Astrocyte (in vitro differentiated cells and primary cell): ENCODE measurements at places on chromosomes 2 and 18. TPM values are rescaled to one million over a fixed set of nuclear protein-coding genes. Genes with fewer than 3 reads are reported as not detected.

GRCh38 chr2:43067254-43068040 is 159.0 kb downstream of the ZFP36L2 start:
- no peak for DNase-seq

- peak; percentile 89 for DNase-seq
Observed at GRCh38 chr18:9824474-9824832, 61.3 kb upstream of the TXNDC2 start.

GRCh38 chr2:217793566-217794132 is 209.1 kb downstream of the TNS1 start:
- no peak for DNase-seq

SIGLEC15 gene
- 0.19 and 0.27 TPM in 2 replicates for total RNA-seq

DNA sequence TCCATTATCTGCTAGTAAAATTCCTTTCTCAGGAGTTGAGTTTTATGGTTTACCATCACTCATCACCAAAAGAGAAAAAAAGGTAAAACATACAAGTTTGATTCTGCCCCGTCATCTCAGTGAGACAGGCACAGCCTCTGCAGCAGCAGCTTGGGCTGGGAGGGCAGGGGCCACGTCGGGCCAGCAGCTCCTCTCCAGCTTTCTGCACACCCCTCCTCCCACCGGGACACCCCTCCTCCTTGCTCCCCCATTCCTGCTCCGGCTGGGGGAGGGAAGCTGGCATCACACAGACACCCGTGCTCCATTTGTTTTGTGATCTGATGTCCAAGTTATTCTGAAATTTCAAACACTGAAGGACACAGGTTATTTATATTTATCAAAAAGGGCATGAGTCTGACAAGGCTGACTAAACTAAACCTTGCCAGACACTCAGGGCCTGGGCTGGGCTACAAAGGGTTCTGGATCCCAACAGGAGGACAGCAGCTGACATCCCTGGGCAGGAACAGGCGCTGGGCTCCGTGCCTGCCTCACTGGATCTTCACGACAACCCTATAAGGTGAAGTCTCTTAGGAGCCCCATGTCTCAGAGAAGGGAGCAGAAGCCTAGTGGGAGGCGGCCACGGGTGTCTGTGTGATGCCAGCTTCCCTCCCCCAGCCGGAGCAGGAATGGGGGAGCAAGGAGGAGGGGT is 71.4 kb downstream of the HDAC4 start:
- DNase-seq: no peak

EVA1A gene
- 19.0 and 28.6 TPM in 2 replicates for total RNA-seq

PLA2R1 gene
- total RNA-seq: 7.1 and 10.5 TPM in 2 replicates

- DNase-seq: no peak
Observed at GRCh38 chr2:105744091-105744908, 412 bp upstream of the NCK2 start.

DNA sequence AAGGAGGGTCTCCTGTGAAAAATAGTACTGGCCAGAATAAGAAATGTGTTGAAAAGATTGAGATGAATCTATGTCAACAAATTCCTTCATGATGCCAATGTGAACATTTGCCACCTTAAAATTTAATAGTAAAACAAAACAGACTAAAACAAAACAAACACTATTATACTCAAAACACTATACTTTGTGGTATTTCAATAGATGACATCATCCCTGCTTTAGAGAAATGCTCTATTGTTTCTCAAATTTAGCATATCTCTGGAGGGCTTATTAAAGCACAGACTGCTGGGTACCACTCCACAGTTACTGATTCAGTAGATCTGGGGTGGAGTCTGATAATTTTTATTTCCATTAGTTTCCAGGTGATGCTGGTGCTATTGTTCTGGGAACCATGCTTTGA is 579.4 kb upstream of the FAM98A start:
- no peak for DNase-seq
